NCI-H1417 treated with DMSO at 0.1 percent for 48 hours (cell line): ENCODE measurements at places on chromosomes 1 and 21.

DNA sequence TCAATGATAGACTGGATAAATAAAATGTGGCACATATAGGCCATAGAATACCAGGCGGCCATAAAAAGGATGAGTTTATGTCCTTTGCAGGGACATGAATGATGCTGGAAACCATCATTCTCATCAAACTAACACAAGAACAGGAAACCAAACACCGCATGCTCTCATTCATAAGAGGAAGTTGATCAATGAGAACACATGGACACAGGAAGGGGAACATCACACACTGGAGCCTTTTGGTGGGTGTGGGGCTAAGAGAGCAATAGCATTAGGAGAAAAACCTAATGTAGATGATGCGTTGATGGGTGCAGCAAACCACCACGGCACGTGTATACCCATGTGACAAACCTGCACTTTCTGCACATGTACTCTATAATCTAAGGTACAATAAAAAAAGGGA lies 883.4 kb upstream of the PRMT6 start:
- no peak for DNase-seq

DNA sequence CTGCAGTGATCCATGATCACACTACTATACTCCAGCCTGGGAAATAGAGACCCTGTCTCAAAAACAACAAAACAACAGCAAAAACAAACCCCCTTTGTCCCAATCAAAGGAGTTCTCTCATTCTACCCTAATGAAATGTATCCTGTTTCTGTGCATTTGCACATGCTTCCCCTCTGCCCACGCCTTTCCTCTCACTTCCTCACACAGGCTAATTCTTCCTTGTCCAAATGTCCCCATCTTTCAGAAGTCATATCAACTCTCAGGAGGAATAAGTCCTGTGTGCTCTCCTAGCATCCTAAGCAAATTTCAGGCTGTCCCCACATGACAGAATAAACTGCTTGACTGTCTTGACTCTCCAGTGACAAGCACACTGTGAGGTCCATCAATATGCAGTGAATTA lies 8.1 kb upstream of the ATP1B1 start:
- DNase-seq, result no peak

DNA sequence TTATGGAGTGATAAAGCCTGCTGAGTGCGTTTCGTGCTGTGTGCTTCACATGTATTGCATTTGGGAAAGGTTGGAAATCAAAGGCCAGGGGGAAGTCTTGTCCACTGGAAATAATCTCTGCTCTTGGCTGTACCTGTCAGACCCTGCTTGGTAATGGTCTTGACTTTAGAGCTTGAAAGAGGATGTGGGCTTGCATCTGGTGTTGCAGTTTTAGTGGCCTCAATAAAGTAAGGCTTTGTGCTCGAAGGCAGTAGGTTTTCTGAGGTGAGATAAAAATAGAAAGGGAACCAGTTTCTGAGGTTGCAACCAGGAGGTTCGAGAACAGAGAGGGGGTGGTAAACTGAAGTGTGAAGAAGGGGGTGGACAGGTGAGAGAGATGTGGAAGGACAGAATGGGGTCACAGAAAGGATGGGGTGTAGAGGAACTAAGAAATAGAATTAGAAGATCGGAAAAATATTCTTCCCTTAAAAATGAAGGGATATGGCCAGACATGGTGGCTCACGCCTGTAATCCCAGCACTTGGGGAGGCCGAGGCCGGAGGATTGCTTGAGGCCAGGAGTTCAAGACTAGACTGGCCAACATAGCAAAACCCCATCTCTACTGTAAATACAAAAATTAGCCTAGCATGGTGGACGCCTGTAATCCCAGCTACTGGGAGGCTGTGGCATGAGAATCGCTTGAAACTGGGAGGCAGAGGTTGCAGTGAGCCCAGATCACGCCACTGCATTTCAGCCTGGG lies 1.5 kb downstream of the S100PBP start:
- no peak for DNase-seq

GRCh38 chr21:42319851-42320572 lies 4.8 kb upstream of the TFF3 start:
- DNase-seq, result no peak

- no peak for DNase-seq
Observed at GRCh38 chr1:171869097-171869496, 27.8 kb downstream of the DNM3 start.

- no peak for DNase-seq
Observed at GRCh38 chr1:165134431-165134830, 222.1 kb downstream of the LMX1A start.

DNA sequence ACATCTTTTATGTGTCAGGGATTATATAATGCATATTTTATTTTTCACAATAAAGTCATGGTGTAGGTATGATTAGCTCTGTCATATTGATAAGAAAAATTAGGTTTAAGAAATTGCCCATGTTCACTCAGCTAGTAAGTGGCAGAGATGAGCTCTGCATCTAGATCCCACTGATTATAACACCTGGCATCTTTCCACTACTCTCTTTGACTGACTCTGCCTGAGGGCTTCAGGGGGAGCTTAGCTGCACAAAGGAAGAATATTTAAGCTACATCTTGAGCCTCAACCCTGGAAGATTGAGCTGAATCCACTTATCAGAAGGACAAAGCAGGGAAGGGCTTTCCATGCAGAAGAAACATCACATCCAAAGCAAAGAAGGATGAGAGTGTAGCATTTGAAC lies 190.4 kb downstream of the MIS18A start:
- DNase-seq, result no peak

GRCh38 chr1:231882790-231883189 lies 256.2 kb downstream of the DISC1 start:
- no peak for DNase-seq

- no peak for DNase-seq
Observed at GRCh38 chr1:45930258-45931150, 127.1 kb downstream of the MAST2 start.

GRCh38 chr1:27138368-27138767 lies 16.6 kb downstream of the SLC9A1 start:
- no peak for DNase-seq

GRCh38 chr1:93348104-93348728 lies 2.5 kb downstream of the DR1 start:
- no peak for DNase-seq

DNA sequence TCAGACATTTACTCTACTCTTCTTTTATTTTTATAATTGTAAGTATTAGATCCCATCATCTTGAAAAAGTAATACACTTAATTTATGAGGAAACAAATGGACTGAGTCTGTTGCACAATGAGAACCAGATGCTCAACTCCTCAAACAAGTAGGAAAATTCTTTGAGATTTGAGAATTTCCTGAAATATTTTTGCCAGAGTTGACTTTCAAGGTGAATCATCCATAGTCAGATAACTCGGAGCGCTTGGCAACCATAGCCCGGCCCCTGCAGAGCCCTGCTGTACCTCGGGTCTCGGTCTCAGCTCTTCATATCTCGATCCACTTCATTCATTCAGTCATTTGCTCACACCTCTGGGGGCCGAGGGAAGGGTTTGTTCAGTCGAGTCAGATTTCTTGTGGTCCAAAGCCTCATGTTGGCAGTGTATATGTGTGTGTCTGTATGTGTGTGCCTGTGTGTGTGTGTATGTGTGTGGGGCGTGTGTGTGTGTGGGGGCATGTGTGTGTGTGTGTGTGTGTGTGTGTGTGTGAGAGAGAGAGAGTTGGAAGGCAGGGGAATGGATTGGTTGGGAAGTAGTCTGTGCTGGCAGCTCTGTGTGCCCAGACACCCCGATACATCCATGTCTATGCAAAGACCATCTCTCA lies 18.1 kb upstream of the PCP4 start:
- no peak for DNase-seq

DNA sequence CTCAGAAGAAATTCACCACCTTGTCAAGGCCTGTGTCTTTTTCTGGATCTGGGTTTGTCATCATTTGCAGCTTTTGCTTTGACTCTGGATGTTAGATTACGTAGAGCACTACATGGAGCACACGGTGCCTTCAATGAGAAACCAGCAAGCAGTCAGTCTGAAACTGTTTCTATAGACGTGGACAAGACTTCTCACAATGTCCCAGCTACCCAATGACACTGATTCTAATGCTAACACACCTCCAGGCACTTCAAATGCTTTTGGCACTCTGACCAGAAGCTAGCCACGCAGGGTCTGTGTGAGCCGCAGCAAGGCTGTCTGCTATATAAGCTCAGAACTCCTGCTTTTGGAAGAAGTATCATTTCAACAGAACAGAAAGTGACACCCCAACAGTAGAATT lies 38.2 kb downstream of the ITPKB start:
- DNase-seq, result no peak

- DNase-seq, result no peak
Observed at GRCh38 chr1:29585656-29586055, 349.3 kb downstream of the PTPRU start.

- no peak for DNase-seq
Observed at GRCh38 chr1:204996981-204997380, 46.0 kb upstream of the CNTN2 start.

DNA sequence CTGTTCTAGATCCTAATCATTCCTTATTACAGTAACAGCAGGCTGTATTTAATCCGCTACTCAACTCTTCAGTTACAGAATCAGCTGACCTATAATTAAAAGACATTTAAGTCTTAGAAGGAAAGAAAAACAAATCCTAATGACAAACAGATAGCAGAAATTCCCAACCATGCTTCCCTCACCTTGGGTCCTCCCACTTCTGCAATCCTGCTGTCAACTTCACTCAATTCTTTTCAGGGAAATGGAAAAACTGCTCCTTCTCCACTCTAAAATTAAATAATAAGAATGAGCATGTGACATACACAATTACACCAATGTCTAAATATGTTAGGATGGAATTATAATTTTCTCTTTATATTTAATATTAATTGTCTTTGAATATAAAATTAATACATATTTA lies 182.6 kb upstream of the LYPLAL1 start:
- no peak for DNase-seq

GRCh38 chr21:46172863-46173528 lies 11.3 kb downstream of the SPATC1L start:
- no peak for DNase-seq

GRCh38 chr1:59329412-59330053 lies 32.6 kb downstream of the FGGY start:
- DNase-seq, result no peak

DNA sequence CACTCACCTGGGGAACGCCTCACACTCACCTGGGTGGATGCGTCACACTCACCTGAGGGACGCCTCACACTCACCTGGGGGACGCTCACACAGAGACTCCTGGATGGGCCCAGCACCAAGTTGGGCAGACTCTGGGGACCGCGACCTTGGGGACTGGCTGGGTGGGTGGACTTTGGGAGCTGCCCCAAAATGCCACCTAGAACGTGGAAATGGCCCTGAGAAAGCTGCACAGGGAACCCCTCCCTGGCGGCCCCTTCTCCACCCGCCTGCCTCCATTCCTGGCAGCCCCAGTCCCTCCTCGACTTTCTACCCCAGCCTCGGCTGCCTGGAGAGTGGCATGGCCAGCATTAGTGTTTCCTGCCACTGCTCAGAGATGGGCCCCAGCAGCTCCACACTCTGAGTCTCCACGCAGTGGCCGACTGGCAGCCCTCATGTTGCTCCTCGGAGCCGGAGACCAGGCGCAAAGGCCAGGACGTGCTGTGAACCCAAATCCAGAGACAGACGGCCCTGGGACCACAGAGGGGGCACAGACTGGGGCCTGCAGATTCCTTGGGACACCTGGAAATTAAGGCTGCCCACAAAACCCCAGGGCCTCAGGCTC lies 46.5 kb upstream of the ACTRT2 start:
- no peak for DNase-seq

DNA sequence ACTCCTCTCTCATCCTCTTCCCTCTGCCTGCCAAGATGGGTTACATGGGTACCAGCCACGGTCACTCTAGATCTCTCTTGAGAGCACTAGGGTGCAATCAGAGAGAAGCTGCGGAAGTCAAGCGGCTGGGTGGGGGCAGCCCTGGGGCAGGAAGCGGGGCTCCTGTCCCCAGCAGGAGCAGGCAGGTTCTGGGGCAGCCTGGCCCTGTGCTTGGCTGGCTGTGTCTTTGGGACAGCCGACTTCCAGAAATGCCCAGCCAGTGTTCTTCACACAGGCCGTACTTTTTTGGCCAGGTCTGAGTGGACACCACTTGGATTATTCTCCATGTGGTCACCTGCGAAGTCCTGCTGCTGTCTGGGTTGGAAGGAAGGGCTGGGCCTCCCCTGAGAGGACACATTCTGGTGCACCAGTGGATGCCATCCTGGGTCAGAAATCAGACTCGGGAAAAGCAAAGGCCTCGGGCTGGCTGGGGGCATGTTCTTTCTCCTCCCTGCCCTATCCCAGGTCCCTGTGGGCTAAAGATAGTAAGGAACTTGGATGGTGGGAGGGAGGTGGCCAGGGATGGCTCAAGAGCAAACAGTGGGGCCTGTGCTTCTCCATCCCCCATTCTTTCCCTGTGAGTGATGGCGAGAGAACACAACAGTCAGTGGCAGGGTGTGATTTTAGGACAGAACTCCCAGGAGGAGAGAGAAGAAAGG lies 93.7 kb downstream of the ITPKB start:
- no peak for DNase-seq

GRCh38 chr1:166907763-166908162 lies 31.7 kb upstream of the TADA1 start:
- DNase-seq, result no peak

- no peak for DNase-seq
Observed at GRCh38 chr1:170698301-170699275, 34.7 kb downstream of the PRRX1 start.

- no peak for DNase-seq
Observed at GRCh38 chr1:41122851-41123518, 101.5 kb upstream of the SLFNL1 start.

GRCh38 chr21:36522219-36522808 lies 42.4 kb upstream of the CLDN14 start:
- no peak for DNase-seq

GRCh38 chr1:90925928-90926869 lies 95.6 kb downstream of the ZNF644 start:
- no peak for DNase-seq

GRCh38 chr1:223230161-223230881 lies 87.3 kb upstream of the TLR5 start:
- no peak for DNase-seq

- DNase-seq, result no peak
Observed at GRCh38 chr1:98523256-98523655, 138.3 kb upstream of the SNX7 start.

DNA sequence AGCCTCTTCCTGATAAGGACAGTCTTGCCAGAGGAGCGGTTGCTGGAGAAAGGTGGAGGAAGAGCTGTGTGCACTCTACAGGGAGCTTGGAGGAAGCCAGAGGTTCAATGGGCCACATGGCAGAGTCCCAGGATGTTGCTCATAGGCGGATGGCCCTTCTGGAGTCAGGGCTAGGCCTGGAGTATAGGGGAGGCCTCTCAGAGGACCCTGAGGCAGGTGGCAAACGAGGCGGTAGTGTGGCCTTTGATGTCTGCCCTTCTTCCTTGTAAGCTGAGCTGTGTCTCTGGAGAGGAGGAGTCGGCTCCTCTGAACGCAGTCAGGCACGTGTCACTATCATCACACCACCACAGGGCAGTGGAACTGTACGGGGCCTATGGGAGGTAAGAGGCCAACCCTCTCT lies 8.6 kb downstream of the PKP1 start:
- DNase-seq, result no peak

GRCh38 chr1:110065841-110066240 lies 4.6 kb downstream of the ALX3 start:
- no peak for DNase-seq

GRCh38 chr1:202858331-202858730 lies 30.6 kb downstream of the RABIF start:
- DNase-seq, result no peak
